ENCODE measurements at places on chromosomes 3 and 15.

DNA sequence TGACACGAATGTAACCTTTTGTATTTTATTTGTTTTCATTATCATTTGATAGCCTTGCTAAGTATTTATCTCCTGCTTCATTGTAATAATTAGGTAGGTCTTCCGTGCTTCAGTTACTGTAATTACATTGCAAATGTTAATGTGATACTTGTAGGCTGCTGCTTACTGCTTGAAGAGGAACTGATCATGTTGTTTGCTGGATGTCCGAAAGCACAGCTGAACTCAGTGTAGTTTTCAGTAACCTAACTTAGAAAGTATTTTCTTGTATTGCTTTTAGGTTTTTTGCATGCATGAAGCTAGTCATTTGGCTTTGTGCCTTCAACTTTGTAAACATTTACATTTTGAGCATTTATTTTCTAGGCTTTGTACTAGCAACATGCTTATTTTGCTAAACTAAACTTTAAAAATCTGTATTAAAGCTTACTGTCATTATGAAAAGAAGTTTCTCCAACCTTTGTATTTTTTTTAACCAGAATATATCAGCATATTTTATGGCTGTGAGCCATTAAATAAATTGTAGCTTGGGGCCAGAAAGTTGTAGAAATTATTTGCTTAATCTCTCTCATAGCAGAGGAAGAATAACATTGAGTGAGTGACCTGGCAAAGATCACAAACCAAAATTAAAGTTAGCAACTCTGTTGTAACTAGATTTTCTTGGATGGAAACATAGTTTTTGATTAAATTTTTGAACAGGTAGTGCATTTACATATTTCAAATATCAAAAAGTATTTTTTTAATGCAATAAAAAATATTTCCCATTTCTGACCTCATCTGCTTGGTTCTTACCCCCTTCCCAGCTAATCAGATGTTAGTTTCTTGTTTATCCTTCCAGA lies 30.7 kb downstream of the SACM1L start:
- DNase-seq, result no peak

- DNase-seq, result no peak
Observed at GRCh38 chr3:101998256-101998926, 149.1 kb downstream of the NFKBIZ start.

DNA sequence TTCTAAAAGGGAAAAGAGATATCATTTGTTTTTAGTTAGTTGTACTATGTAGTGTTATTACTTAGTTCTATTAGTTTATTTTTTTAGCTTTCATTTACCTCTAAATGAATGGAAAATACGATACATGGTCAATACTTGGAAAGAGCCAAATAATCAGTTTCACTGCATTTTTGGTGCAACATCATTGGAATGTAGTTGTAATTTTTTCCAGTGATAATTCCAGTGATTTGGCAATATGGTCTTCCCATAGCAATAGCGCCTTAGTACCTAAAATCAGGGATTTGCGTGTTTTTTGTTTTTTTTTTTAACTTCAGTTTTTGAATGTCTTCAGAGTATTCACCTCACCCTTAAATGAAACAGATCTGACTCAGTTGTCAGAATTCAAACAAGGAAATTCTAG lies 41.8 kb downstream of the RAB8B start:
- DNase-seq, result no peak

DNA sequence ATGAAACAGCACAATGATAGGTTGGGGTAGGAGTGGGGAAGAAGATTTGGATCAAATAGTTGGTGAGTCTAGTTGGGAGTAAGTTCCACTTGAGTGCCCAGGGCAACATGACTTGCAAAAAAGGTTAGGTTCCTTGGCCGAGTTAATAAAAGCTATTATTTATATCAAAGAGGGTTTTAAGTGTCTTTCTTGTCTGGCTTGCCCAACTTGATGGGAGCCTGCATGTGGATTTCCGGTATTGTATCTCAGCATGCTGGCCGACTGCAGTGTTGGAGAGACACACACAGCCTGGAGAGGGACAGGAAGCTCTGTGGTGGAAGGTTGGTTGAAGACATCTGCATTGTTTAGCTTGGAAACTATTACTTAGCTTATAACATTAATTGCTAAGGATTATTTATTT lies 449.5 kb upstream of the TBL1XR1 start:
- DNase-seq, result no peak

DNA sequence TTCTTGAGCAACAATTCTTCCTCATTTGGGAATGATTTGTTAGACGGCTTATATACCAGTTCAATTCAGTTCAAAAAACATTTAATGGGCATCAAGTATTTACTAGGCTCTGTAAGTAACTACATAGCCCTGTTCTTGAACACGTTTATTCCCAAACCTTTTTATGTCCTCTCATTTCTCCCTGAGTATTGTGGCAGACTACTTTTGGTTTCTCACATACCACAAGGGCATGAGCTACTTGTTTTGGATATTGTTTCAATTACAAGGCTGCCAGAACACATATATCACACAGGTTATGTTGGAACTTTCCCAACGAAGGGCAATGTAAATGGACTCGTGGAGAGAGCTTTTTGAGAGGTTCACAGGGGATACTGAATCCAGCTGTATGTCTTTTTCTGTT lies 363.8 kb upstream of the NAALADL2 start:
- DNase-seq, result no peak

- no peak for DNase-seq
Observed at GRCh38 chr3:69770219-69770618, 31.0 kb downstream of the MITF start.

All from cortex of kidney (tissue), 1 donor.